ENCODE measurements at places on chromosomes 16 and 17.

DNA sequence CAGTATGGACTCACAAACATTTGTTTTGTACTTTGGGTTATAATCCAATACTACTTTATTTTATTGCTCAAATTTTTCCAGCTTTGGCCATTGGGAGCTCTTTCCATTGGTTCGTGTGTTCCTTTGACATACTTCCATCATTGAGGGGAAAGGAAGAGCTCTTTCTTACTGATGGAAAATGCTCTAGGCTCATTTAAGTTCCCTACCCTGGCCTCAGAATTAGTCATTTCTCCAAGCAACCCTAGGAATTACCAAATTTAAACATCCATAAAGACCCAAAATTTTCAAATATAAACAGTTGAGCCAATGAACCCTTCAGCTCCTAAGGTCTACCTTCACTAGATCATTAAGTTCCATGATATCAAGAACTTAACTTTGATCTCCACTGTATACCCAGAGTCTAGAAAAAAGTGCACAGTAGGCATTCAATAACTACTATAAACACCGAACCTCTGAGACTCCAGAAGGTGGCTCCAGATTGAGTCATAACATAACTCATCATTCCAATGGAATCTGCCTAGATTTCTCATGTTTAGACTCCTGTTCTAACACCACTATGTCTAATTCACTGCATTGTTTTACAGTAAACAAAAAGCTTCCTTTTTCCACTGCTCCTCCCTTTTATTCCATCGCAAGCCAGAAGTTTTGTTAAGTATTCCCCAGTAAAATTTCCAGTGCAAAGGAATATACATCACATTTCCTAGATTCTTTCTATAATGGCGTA is 39.0 kb downstream of the SMURF2 start:
- peak; percentile 85 for DNase-seq

- DNase-seq, result no peak
These were observed 94.1 kb downstream of the OMG start for GRCh38 chr17:31202968-31203367.

DNA sequence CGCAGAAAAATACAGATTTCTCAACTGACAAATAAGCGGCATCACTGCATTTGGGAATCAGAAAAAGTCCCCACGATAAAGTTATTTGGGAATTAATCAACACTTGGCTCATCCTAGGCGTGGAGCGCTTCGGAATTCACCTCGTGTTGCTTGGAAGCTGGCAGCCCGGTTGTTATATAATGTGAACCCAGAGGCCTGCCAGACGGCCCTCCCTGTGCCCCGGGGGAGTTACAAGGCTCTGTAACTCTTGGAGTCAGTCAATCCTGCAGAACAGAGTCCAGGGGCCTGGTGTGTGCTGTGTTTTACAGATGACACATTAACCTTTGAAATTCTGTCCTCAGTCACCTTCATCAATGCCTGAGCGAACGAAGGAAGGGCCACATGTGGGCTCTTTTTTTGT is 111.1 kb downstream of the PITPNC1 start:
- no peak for DNase-seq

DNA sequence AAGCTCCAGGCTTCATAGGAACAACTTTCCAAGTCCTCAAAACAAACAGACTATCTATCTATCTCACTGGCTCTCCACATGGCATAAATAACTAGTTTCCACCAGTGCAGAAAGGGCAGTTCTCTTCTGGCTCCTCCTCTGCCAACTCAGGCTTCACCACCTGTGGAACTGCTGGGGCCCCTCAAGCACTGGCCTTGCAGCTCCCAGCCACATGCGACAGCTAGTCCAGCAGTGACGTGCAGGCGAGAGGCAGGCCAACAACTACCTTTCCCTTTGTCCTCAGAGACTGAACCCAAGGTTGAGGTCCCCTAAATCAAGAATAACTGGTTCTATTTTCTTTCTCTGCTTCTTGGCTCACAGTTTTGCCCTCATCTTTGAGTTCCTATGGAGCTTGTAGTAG is 137.6 kb downstream of the AATF start:
- DNase-seq, result no peak

DNA sequence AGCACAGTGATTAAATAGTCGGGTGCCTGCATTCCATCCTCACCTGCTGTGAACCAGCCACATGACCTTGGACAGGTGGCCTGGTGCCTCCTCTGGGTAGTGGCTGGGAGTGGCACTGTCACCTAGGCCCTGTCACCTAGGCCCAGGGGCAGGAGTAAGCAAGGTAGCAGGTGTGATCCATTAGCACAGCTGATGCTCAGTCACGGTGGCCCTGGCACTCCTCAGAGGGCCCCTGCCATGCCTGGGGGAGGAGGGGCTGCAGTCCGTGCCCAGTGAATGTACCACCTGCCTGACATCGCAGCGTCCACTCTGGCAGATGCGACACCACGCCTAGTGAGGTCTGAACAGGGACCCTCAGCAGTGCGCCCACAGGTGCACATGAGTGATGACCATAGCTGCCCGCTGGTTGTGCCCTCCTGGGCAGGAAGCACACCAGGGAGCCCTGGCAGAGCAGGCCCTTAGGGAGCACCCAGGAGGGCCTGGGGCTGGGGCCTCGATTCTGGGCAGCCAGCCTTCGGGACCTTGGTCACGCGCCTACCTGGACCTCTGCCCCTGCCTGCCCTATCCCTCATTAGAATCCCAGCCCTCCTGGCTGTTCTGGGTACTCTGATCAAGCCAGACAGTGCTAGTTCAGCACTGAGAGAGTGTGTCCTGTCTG is 33.1 kb upstream of the CRISPLD2 start:
- no peak for DNase-seq

GRCh38 chr17:40443196-40443987 is at the start of gene IGFBP4:
TSS of gene IGFBP4 (plus strand) at chr17:40443450. CDS start at chr17:40443736, 286 bp downstream.
- DNase-seq, result peak; percentile 68

GRCh38 chr16:71707199-71707598 is 17.3 kb downstream of the PHLPP2 start:
- no peak for DNase-seq

DNA sequence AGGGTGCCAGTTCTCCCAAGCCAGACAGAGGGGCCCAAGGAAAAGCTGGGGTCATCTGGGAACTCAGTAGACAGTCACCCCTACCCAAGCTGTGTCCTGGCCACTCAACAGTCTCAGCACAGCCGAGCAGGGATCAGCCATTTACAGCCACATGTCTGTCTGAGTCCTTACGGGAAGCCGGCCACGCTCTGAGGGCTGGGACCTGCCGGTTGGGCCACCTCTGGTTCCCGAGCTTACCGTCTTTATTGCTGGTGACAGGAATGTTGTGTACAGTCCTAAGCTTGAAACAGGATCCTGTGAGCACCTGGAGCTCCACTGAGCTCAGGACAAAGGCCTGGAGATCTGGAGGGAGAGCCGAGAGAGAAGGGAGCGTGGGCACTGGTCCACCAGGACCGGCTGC is 59.8 kb downstream of the TIMM22 start:
- DNase-seq, result no peak

GRCh38 chr16:68079626-68080344 is 5.4 kb upstream of the NFATC3 start:
- peak; percentile 84 for DNase-seq

- DNase-seq, result no peak
These were observed 10.6 kb downstream of the CDH11 start for GRCh38 chr16:65111306-65111705.

DNA sequence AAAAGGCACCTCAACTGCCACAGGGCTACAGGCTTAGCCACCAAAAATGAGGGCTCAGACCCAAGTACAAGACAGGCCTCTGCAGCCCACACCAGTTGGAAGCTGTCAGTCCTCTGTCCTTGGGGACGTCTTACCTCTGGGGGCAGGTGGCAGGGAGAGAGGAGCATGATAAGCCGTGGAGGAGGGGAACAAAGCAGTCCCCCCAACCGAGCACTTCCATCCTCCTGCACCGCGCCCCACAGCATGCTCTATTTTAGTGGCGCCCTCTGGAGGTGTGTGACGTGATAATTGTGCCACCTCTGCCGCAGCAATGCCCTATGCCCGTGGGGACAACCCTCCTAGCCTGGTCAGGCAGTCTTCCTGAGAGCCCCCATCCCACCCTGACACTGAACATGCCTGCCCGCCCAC is 13.6 kb downstream of the G6PC3 start:
- DNase-seq, result no peak

DNA sequence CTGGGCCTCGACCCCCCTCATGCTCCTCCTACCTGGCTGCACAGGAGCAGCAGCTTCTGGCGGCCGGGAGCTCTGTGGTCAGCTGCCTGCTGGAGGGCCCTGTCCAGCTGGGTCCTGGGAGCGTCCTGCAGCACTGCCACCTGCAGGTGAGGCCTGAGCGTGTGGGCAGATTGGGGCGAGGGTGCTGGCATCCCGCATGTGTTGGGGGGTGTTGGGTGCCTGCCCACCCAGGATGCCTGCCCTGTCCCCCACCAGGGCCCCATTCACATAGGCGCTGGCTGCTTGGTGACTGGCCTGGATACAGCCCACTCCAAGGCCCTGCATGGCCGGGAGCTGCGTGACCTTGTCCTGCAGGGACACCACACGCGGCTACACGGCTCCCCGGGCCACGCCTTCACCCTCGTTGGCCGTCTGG is 16.5 kb downstream of the FCSK start:
- DNase-seq, result no peak

DNA sequence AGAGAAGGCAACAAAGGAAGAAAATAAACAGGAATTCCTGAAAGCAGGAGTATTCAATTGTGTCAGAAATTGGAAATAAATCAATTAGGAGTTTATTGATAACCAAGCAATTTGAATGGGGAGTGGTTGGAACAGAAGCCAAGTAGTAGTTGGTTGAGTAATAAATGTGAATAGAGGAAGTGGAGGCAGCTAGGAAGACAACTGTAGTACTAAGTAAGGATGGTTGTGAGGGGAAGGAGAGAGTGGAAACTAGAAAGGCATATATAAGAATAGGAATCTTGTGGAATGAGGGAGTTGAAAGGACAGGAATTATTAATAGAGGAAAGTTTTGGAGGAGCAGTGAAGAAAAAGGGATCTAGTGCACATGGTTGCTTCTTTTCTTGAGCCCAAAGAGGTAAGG is 34.4 kb downstream of the NFAT5 start:
- no peak for DNase-seq

DNA sequence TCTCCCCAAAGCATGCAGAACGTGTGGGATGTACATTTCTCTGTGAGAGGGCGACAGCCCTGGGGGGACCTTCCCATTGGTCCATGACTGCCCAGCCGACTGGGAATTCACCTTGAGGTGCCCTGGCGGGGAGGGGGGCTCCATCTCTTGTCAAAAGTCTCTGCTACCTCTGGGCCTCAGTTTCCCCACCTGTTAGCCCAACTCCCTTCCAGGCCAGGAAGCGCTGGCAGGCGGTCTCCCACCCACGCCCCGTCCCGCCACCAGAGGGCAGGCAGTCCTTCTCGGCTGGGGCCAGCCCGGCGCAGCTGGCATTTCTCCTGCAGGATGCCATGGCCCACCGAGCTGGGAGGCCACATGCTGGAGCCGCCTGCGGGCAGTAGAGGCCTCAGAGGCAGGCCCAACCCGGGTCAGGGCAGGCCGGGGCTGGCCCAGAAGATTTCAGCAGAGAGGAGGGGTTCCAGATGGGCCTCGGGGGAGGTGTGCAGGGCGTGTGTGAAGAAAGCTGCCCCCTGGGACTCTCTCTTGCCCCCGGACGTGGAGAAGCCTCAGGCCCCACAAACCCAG is 16.6 kb downstream of the CD7 start:
- DNase-seq, result peak; percentile 46

- DNase-seq, result peak; percentile 50
These were observed 41.8 kb downstream of the IL4R start for GRCh38 chr16:27355610-27356009.

GRCh38 chr17:51391982-51392654 is 131.8 kb downstream of the UTP18 start:
- no peak for DNase-seq

DNA sequence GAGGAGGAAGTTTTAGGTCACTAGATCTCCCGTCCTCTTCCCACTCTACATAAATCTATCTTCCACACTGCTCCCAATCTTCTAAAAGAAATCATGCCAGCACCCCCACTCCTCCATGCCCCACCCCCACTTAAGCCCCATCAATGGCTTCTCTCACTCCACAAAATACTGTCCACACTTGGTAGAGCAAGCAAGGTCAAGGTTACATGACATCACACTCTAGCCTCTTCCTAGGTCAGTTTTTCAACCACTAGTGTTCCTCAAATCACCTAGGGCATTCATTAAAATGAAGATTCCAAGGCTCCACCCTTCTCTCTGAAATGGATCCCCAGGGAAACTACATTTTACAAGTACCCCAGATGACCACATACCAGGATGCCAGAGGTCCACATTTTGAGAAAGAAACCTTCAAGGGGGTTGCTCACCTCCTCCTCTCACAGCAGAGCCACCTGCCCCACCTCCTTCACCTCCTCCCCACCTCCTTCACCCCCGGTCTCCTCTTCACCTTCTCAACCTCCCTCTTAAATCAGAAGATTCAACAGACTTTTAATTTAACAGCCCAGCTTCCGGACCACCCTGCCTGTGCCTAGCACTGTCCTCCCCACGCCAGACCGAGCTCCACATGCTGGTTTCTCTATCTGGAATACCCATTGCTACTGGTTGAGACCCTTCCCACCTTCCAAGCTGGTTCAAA is 3.2 kb downstream of the AMFR start:
- DNase-seq, result no peak

All from amniotic epithelial cell (primary cell).